ENCODE measurements at places on chromosomes 1 and 21.

GRCh38 chr1:32316903-32317277 is 19.1 kb downstream of the MARCKSL1 start:
- no peak for DNase-seq

GRCh38 chr1:65704318-65704717 is 88.4 kb upstream of the PDE4B start:
- no peak for DNase-seq

- no peak for DNase-seq
These were observed 304.9 kb downstream of the KCNH1 start for GRCh38 chr1:210828996-210829596.

- no peak for DNase-seq
These were observed 6.5 kb downstream of the RPS6KA1 start for GRCh38 chr1:26536081-26536480.

DNA sequence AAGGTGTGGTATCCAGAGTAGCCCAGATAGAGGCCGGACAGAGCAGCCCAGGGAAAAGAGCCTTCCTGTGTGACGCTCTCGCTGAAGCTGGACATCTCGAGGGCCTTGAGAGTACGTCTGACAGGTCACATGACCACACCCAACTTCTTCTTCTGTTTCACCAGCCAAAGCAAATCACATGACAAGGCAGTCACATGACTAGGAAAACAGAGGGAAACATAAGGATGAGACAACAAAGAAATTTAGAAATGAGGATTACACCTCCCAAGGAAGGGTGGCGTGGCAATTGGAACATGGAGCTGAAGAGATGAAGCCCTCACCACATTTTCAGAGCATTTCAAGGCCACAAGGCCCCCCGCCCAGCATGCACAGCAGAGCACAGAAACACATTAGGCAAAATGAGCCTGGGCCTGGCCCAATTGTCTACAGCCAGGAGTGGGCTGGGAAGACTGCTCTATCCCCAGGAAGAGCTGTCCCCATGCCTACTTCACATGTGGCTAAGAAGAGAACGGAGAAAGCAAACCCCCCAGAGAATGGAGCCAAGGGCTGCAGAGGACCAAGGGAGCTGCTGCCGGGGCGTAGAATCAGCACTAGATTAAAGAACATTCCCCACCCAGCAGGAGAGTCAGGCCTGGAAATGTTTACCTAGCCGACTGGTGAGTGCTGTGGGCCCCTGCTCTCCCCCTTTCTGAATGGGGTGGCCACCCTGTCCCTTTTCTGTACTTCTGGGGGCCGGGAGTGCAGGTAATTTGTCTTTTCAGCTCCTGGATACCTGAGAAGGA is 305.1 kb downstream of the NPHP4 start:
- DNase-seq = no peak

- DNase-seq = no peak
These were observed 10.6 kb downstream of the PARP1 start for GRCh38 chr1:226397011-226397926.

GRCh38 chr1:224157316-224157715 is 25.7 kb upstream of the DEGS1 start:
- DNase-seq = no peak

- DNase-seq = peak; percentile 24
These were observed 31.6 kb downstream of the SOX13 start for GRCh38 chr1:204104331-204105130.

- DNase-seq = no peak
These were observed 583 bp upstream of the B4GALT3 start for GRCh38 chr1:161177936-161178244.

- no peak for DNase-seq
These were observed 3.0 kb downstream of the HLX start for GRCh38 chr1:220882061-220882891.

DNA sequence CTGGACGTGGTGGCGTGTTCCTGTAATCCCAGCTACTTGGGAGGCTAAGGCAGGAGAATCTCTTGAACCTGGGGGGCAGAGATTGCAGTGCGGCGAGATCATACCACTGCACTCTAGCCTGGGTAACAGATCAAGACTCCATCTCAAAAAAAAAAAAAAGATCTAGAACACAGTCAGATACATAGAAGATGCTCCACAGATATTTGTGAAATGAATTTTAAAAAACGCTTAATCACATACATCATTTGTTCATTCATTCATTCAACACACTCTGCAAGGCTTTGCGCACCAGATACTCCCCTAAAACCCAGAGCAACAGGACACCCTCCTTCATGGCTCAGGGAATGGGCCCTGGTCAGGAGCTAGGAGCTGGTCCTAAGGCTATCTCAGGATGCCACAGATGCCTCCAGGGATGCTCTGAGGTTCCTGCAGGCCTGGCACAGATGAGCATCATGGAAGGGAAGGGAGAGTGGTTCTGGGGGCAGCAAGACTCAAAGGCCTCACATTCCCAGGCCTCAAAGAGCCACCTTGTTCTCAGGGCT is 6.4 kb downstream of the HSPG2 start:
- no peak for DNase-seq

DNA sequence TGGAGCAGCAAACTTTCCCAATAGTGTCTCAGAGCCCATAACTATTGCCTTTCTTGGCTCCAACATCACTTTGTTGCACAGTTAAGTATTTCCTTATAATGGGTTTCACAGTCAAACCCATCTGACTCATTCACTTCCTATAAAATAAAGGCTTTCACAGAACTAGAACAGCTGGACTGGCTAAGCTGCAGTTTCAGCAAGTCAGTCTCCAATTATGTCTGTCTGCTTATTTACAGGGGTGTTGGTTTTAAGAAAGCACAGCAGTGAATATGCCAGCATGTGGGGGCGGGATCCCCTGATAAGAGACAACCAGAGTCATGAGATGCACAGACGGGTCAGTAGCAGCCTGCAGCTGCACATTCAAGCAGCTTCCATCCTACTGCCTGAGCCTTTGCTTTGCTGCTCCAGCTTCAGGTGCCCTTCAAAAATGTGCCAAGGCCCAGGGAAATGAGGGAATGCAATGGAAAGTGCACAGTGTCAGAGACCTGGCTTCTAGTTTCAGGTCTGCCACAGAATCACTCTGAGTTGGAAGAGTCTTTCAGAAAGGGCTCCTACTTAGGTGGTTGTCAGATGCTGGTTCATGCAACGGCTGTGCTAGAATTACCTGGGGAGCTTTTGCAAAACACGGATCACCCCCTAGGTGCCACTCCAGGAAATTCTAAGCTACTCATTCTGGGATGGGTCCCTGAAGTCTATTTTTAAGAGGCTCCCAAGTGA is 24.8 kb downstream of the RNF19B start:
- no peak for DNase-seq

GRCh38 chr1:34779526-34779925 is 1.5 kb upstream of the GJB3 start:
- DNase-seq = no peak

DNA sequence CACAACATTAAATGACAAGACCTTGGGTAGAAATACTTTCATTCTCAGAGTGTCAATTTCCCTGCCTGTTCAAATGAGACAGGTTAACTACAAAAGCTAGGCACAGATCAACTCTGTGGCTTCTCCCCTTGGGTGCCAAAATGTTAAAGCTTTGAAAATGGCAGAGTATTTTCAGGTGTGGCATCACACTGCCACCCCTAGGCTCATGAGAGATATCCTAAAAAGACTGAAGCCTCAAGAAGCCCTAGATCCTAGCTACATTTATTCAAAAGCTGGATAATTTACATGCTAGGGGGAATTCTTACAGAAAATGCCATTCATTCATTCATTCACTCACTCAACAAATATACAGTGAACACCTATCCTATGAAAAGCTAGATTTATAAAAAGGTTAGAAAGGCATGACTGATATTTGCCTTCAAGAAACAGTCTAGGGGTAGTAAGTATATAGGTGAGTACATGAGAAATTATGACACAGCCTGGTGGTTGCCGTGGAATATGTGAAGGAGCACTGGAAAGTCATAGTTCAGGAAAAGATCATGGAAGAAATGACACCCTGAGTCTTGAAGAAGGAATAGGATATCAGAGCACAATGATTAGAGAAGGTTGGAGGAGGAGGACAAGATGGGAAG is 15.9 kb upstream of the RAB4A start:
- DNase-seq = peak; percentile 34

DNA sequence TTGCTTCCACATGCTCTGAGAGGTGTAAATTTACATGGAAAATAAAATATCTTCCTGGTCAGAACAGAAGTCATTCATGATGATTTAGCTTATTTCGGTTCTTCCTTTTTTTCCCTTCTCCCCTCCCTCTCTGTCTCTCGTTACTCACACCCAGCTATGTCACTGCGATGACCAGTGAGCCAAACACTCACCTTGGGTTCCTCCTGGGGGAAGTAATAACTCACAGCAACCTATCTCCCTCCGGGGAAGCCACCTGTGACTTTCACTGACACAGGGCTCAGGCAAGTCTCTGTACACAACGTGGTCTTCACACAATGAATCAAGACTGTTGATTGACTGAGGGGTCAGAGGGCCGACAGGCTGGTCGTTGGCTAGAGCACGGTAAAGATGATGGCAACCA is 135.3 kb upstream of the VANGL1 start:
- peak; percentile 3 for DNase-seq

DNA sequence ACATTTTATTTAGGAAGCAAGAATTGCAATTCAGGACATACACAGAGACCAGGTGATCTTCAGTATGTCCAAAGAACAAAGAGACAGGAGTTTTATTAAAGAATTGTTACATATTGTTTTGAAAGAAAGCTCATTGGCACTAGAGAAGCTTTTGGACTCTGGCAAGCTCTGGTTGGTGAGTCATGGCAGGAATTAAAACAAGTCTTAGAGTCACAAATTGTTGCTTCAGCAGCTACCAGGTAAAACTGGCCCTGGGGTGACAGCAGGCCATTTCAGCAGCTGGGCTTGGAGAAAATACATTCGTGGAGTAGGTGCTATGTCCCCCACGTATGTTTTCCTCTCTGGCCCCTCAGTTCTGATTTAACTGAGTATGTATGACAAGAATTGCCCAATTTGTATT is 58.8 kb downstream of the MAP3K21 start:
- no peak for DNase-seq

GRCh38 chr1:6984986-6985385 is 199.7 kb downstream of the CAMTA1 start:
- no peak for DNase-seq

DNA sequence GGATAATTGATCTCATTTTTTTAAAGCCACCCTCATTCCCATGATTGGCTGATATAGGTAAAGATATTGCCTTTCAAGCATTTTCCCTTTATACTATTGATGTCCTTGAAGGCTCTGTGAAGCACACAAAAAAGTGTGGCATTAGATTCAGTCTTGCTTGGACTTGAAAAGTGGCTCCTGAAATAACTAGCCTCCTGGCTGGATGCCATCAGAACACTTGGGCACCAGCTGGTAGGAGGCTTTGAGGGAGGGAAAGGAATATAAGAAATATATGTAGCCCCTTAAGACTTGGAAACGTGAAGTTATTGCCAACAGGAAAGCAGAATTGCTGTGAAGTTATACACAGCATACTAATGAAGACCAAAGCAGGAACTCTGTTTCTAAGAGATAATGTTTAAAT is 14.1 kb downstream of the MTR start:
- DNase-seq = no peak

- no peak for DNase-seq
These were observed 21.4 kb downstream of the SFPQ start for GRCh38 chr1:35171579-35171978.

DNA sequence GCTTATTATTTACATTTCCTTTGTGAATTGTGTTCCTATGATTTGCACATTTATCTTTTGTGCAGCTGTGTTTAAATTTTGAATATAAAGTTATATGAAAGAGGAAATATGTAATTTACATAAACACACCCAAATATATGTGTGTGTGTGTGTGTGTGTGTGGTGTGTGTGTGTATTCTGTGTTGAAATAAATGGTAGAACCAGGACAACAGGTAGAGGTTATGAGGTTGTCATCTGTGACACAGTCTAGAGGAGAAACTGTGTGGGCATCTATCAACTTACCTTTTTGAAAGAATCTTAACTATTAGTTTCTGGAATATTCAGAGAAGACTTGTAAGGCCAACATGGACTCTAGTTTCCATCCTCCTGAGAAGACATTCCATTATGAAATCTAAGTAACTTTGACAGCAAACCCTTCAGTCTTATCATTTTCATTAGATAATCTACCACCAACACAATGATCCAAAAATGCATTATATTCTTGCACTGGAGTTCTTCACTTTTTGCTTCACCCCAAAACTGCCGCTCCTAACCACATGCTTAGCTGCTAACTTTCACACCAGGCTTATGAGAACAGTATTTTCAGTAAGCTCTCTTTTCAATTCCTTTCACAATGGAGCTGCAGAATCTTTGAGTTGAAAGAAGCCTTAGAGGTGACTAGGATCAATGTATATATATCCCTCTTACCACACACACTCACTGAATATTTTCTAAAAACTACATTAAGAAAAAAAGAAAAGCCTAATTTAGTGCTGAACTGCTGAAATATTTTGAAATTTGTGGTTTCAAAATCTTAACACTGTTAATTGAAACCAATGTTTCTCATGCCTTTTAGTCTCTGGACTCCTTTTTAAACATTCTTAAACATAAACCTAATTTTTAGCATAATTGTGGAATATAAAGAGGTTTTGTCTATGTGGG is 21.8 kb downstream of the PTPRC start:
- DNase-seq = no peak

DNA sequence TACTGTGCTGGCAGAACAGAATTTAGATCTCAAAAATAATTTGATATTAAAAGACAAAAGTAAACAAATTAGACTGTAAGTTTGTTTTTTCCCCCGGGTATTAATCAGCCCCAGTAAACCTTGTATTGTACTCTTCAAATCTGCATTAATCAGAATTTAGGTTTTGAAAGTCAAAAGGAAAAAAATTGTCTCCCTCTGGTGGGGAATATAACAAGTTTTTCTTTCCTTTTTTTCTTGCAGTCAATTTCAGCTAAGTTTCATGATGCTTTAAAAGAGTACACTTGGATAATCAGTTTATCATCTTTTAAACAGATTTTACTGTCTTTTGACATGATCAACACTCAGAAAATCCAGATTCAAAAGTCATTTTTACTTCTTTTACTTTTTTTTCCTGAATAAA is 134.5 kb upstream of the PKN2 start:
- DNase-seq = no peak

- DNase-seq = no peak
These were observed 78.1 kb upstream of the B3GALT2 start for GRCh38 chr1:193264313-193265065.

DNA sequence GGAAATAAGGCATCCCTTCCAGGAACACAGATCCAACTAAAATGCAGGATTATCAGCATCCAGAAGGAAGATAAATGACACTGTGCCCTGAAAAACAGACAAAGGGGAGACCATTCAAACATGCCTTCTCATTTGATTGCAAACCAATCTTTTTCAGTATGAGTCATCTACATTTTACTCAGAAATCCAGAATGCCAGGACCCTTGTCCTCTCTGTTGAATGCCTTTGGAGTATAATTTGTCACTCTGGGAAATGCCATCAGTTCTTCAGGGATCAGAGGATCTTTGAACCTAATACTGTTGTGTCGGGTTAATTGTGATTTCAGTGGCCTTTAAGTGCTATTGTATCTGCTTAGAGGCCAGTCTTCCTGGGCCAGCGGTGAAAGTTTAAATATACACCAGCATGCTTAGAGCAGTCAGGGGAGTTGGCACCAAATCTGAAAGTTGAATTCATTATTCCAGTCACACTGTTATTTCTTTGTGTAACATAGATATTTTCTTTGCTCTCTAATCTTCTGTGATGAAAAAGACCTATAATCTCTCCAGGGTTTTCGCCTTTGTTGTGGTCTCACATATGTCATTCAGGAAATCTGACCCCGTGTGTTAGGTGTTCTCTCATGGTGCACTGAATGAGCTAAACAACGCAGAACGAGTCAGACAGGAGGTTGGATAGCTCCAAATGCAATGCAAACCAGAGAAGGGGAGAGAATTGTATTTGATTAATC is 364.8 kb upstream of the SGIP1 start:
- peak; percentile 38 for DNase-seq
